ENCODE measurements at places on chromosomes 16 and 17.

DNA sequence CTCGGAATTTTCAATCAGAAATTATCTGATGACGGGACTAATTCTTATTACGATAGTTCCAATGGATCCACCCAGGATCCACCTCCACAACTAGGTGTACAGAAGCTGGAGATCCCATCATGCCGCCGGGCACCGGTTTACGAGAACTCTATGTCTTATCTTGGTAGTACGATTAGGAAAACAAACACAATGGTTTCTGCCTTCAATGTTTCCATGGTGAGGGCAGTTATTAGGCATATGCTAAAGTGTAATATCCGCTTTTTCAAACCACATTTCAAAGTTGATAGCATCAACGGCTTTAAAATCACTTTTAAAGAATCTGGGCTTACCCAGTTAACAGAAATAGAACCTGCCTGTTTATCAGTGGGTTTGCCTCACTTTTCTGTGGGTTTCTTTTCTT is 705.7 kb downstream of the MAF start:
- no peak for DNase-seq

DNA sequence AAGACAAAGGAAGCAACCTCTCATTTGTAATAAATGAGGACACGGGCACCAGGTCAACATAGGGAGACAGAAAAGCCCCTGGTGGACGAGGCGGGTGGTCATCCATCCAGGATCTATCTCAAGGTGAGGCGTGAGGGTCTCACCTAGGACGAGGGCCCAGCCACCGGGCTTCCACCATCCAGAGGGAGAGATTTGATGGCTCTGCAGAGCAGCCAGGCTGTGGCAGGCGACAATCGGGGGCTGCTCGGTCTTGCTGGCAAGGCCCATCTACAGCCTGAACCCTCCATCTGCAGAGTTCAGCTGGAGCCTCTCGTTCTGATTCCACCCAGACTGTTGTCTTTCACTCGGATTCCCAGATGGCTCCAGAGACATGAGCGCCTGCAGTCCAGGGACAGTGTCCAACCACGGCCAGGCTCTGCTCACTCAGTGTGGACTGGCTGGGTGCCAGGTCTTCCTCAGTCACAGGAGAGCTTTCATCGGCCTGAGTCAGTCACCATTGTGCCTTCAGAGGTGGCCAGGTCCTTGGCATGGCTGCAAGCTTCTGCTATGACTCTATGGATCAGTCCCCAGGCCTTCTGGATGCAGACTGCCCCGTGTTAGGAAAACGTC is 5.9 kb downstream of the LITAFD start:
- no peak for DNase-seq

- no peak for DNase-seq
Measured at GRCh38 chr17:81607431-81607830, 29.5 kb downstream of the NPLOC4 start.

DNA sequence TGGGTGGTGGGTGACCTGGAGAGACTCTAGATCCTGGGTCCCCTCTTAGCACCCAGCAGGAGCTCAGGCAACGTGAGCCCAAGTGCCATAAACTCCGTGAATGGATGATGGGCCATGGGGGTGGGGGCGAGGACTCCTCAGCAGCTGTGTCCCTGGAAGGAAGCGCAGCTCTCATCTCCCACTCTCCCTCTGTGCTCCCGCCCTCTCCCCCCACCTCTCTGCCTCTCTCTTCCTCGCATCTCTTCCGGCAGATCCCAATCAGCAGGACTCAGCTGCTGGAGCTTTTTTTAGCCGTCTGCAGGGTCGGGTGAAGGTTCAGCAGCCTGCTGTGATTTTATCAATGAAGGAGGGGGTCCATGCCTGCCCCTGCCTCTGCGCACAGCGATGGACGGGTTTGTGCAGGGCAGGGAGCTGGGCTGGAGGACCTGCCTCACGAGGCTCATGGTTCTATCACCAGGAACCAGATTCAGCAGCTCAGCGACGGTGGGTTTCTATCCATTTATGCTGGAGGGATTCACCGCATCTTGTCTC is 8.3 kb downstream of the CCR7 start:
- no peak for DNase-seq

DNA sequence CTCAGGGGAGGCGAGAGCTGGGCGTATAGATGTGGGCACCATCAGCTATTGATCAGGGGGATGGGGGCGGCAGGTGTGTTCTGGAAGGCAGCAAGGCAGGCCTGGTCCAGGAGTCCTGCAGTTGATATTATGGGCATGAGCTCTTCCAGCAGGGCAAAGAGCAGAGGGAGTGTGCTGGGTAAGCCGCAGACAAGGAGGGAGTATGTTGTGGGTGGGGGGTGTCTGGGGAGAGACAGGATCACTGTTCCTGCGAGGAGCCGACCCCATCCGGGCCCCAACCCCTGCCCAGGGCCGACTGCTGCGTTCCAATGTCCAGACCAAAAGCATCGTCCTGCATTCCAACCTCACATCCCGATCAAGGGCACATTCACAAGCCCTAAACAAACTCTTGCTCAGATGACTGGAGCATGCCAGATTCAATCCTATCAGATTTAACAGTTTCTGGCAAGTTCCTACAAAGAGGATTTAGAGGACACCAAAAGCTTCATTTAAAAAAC is 9.2 kb downstream of the MXRA7 start:
- no peak for DNase-seq

DNA sequence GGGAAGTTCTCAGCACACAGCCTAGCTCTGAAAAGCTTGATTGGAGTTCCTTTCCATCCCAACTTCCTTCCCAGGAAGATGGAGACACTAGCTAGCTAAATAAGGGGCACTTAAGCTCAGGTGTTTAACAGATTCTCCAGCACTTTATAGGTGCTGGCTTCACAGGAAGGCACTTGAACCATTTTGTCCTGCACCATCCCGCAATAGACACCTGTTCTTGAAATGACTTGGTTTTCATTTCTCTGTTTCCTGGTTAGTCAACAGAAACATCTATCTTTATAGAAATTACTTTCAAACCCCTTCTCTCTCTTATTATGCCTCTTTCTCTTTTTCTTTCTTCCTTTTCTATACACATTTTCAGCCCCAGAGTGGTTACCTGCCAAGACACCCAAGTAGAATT is 409.9 kb upstream of the ZFHX3 start:
- no peak for DNase-seq

DNA sequence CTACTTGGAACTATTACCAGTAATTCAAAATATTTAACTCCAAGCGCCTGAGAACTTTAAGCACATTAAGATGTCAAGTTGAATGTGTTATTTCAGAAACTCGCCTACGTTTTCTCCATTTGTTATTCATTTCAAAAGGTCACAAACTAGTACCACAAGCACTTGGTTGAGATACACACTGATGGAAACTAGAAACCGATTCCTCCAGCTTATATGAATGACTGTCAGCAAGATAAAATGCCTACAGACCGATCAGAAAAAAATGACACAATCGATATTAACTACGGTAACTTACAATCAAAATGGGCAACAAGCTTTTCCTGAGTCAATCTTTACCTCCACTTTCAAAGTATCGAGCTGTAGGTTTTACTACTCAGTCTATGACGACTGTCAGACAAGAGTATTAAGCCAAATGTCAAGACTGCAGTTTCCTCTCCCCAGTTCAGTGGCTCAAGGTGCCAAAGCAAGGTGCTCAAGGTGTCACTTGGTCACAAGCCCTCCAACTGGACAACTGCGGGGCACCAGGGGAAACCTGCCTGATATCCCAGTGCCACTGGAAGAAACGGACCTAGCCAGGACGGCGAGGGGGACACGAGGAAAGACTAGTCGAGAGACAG is 678 bp downstream of the SRP68 start:
- DNase-seq = no peak

GRCh38 chr16:89711601-89712273 is 9.0 kb downstream of the VPS9D1 start:
- peak; percentile 76 for DNase-seq

DNA sequence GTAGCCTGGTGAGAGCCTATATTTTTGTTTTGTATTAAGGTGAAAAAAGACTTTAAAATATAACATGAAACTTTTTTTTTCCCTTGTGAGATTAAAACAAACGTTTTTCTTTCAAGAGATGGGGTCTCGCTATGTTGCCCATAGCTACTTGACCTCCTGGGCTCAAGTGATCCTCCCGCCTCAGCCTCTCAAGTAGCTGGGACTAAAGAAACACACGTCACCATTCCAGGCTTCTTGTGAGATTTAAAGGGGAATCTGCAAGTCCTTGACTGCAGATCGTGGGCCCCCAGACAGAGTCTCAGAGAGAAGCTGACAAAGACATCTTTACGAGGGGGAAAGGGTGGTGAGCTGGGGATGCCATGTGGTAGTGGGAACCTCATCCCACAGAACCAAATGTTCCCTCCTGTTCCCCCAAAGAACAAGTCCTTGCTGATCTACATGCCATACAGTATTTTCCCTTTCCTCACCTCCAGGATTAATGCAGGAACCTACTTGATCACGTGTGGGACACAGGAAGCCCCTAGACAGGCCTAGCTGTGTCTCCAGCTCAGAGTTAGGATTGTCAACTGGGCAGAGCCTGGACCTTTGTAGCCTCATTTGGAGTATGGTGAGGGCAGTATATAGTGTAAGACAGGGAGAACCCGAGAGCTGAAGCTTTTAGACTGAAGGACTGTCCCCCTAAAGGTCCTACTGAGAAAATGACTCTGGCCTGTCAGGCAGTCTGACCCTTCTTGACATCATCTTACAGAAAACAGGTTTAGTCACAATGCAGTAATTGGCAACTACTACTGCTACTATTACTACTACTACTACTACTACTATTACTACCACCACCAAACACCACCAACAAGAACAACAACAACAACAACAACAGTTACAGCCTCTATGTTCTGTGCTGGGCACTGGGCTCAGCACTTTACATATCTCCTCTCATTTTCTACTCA is 4.1 kb downstream of the MAP3K14 start:
- DNase-seq = no peak

DNA sequence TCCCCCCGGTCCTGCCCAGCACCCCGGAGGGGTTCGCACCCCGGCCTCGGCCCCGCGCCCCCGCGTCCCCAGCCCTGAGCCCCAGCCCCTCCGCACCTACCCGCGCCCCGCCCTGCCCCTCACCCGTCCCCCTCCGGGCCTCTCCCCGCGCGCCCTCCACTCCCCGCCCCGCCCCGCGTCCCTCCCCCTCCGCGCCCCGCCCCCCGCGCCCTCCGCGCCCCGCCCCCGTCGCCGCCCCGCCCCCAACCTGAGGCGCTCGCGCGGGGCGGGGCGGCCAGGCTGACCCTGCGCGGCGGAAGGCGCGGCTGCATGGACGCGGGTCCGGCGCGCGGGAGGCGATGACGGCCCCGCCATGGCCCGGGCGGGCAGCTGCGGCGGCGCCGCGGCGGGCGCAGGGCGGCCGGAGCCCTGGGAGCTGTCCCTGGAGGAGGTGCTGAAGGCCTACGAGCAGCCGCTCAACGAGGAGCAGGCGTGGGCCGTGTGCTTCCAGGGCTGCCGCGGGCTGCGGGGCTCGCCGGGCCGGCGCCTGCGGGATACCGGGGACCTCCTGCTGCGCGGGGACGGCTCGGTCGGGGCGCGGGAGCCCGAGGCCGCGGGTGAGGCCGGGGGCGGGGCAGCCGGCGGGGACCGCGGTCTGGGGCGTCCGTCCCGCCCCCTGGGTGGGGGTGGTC is at the start of gene SPIRE2:
SPIRE2 (plus strand) TSS at position 277 of the 671 bp plus-strand sequence; CDS start at position 353, 76 bp downstream.
- DNase-seq = peak; percentile 75

GRCh38 chr16:59192551-59193199 is 458.6 kb upstream of the GOT2 start:
- peak; percentile 36 for DNase-seq

GRCh38 chr17:52536489-52536888 is 378.0 kb upstream of the CA10 start:
- DNase-seq = no peak

GRCh38 chr17:51618476-51618875 is 358.1 kb downstream of the UTP18 start:
- no peak for DNase-seq

DNA sequence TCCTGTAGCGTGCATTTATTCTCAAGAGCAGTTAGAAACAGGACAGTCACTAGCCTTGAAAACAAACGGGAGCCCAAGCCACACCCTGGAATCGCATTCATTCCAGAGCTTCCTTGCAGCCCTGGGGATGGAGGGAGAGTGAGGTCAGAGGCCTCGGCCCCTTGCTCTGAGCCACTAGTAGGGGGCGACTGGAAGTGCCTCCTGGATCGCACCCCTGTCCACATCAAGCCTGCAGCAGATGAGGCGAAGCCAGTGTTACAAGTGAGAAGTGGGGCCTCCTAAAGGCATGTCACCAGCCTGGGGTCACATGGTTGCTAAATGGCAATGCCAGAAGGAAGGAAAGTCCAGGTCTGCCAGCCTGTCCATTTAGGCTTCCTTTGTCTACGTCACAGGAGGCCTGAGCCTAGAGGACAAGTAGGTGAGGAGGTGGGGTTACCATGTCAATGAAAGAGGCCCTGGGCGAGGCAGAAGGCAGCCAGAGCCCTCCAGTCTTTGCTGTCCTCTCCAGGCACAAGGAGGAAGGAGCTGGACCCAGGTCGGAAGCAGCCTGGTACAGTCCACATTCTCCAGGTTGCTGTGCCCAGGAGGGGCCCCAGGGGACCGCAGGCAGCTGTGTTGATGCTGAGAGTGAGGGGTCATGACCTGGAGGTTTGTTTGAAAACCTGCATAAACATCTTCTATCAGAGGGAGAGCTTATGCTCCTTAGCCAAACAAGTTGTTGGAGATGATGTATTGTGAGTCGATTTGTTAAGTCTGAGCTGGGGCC is 3.0 kb upstream of the RCVRN start:
- no peak for DNase-seq

GRCh38 chr17:7248796-7249195 is 2.7 kb downstream of the CTDNEP1 start:
- DNase-seq = no peak
